ENCODE measurements at places on chromosomes 5 and 9.

DNA sequence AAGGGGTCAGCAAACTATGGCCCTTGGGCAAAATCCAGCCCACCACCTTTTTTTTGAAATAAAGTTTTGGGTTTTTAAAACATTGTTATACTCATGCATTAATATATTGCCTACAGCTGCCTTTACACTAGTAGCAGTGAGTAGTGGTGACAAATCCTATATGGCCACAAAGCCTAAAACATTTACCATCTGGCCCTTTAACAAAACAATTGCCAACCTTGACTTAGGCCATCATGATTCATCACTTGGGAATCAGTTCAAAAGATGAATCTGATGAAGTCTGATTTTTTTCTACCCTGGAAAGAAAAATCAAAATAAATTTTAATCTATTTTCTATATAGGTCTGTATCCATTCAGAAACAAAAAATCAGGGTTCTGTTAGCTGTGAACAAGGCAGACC, 484.9 kb downstream of the BNC2 start:
- no peak for DNase-seq

- DNase-seq = no peak
These were observed 318.6 kb upstream of the RGMB start for GRCh38 chr5:98454904-98455303.

- DNase-seq = no peak
These were observed 220.8 kb upstream of the RFX3 start for GRCh38 chr9:3746296-3747275.

DNA sequence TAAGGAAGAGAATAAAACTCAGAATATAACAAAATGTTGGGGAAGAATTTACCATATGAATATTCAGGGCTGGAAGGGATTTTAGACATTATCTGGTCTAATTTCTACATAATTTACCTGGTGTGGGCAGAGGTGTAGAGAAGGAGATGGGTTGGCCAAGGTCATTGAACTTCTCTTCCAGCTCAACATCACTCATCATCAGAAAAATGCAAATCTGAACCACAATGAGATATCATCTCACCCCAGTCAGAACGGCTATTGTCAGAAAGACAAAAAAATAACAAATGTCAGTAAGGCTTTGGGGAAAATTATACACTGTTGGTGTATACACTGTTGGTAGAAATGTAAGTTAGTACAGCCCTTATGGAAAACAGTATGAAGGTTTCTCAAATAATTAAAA, 121.7 kb downstream of the PTTG1 start:
- no peak for DNase-seq

GRCh38 chr9:94860678-94861588, 134.4 kb downstream of the AOPEP start:
- peak; percentile 84 for DNase-seq

GRCh38 chr9:110440796-110441195, 103.1 kb upstream of the TXNDC8 start:
- no peak for DNase-seq

- DNase-seq = no peak
These were observed 9.6 kb upstream of the FSD1L start for GRCh38 chr9:105438141-105438806.

GRCh38 chr9:4594994-4595393, 67.1 kb upstream of the PLPP6 start:
- no peak for DNase-seq

DNA sequence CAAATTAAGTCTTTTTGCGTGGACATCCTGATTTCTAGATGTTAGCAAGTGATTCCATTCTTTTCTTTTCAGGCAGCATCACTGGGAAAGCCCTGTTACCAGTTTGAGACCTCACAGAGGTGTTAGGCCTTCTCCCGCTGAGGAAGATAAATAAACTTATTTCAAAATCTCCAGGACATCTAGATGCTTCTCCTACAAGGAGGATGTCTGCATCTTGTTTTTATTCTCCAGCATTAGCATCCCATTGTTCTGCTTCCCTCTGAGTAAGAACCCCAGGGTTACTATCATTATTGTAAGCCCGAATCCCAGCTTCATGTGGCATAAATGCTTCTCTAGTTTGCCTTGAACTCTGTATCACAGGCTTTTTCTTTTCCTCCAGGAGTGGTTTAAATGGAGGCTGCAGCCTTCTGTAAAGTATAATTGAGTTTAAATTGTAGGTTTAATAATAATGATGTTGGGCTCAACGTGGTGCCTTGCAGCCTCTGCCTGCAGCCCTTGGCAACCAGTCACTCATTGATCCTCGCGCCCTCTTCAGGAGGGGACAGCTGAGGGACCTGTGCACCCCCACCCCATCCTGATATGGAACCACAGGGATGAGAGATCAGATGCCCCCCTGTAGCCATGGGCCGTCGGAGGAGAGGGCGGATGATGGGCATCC, 114.9 kb downstream of the PDZD2 start:
- no peak for DNase-seq

- no peak for DNase-seq
These were observed 201.2 kb upstream of the IER5L start for GRCh38 chr9:129379181-129379836.

All from CD4-positive, alpha-beta memory T cell (primary cell).